Lung (tissue), 17 donors: ENCODE measurements at places on chromosomes 1 and 21. TPM values are rescaled to one million over a fixed set of nuclear protein-coding genes. Genes with fewer than 3 reads are reported as not detected.
A peak's percentile ranks its signal among the peaks of the same experiment; 100 is the strongest.

DNA sequence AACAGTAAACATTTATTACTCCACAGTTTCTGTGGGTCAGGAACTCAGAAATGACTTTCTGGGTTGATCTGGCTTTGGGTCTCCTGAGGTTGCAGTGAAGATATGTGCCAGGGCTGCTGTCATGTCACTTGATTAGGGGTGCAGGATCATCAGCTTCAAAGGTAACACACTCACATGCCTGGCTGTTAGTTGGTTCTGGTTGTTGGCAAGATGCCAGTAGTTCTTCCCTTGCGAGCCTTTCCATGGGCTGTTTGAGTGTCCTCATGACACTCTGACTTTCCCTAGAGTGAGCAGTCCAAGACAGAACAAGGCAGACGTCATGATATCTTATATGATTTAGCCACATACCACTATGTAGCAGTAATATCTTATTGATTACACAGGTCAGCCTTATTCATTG lies 1.8 kb downstream of the SWT1 start:
- H3K27ac ChIP-seq: no peak overlapping the region
- peaks cover 3% of the 10 kb centered on the region for H3K4me1 ChIP-seq
- H3K27me3 ChIP-seq: no peaks in the 10 kb centered on the region
- DNase-seq: peak; percentile 22
- H3K4me3 ChIP-seq: no peak overlapping the region

Gene GRHL3
- 0.40 TPM for total RNA-seq

DNA sequence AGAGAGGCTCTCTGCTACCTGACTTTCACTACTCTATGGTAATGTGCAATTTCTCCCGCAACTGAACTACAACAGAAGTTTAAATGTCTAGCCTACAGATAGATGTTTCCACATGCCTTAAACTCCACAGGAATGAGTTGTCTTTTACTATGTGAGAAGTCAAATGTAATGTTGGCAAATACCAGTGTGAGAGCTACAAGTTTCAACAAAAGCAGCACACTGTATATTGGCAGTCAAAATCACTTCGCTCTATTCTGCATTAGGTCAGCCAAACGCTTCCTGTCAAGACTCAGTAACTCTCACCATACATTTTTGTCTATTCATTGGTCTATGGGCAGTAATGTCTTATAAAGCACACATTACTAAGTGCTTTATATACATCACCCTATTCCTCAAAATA lies 41.9 kb downstream of the LUZP1 start:
- peak; percentile 42 for DNase-seq
- no peak overlapping the region for H3K4me3 ChIP-seq
- H3K27me3 ChIP-seq: no peaks in the 10 kb centered on the region
- H3K27ac ChIP-seq: no peak overlapping the region
- H3K36me3 ChIP-seq: no peaks in the 10 kb centered on the region

Gene EPHA8
- total RNA-seq: not detected

- H3K4me1 ChIP-seq: peaks cover 10% of the 10 kb centered on the region
- H3K27ac ChIP-seq: no peak overlapping the region
- DNase-seq: no peak
Measured at GRCh38 chr1:36139521-36139920, 9.8 kb downstream of the TRAPPC3 start.

GRCh38 chr1:51907079-51907702 lies 28.7 kb upstream of the NRDC start:
- no peaks in the 10 kb centered on the region for H3K27me3 ChIP-seq
- H3K4me3 ChIP-seq: no peak overlapping the region
- no peaks in the 10 kb centered on the region for H3K4me1 ChIP-seq
- no peak overlapping the region for H3K27ac ChIP-seq
- peak; percentile 5 for DNase-seq

DNA sequence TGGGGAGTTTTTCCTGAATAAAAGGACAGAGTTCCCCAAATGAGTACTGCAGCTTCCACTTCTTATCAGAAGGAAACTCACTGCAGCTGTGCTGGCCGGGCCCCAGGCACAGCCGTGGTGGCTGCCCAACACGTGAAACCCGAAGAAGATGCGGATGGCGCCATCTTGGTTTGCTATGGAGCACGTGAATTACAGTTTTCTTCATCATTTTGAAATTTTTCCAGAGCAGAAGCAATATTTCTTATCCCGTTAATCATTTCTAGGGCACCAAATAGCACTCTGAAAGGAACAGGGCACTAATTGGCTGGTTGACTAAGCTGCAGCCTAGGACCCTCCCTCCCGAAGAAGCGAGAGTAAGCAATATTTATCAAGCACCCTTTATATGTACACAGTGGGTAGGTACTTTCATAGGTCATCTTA lies 63.2 kb upstream of the EPS8L3 start:
- H3K4me3 ChIP-seq: no peak overlapping the region
- peaks cover 30% of the 10 kb centered on the region for H3K4me1 ChIP-seq
- H3K27me3 ChIP-seq: no peaks in the 10 kb centered on the region
- no peak for DNase-seq
- H3K36me3 ChIP-seq: no peaks in the 10 kb centered on the region
- H3K27ac ChIP-seq: no peak overlapping the region

Gene CFAP107
- 8.5 TPM for total RNA-seq

GRCh38 chr1:16393570-16394521 lies 26.8 kb downstream of the SZRD1 start:
- DNase-seq: no peak
- peaks cover 41% of the 10 kb centered on the region for H3K36me3 ChIP-seq
- H3K4me3 ChIP-seq: no peak overlapping the region
- no peak overlapping the region for H3K27ac ChIP-seq

GRCh38 chr1:4307468-4307845 lies 347.0 kb upstream of the AJAP1 start:
- no peak overlapping the region for H3K4me3 ChIP-seq
- no peaks in the 10 kb centered on the region for H3K4me1 ChIP-seq
- no peak overlapping the region for H3K27ac ChIP-seq
- no peaks in the 10 kb centered on the region for H3K36me3 ChIP-seq
- peak; percentile 1 for DNase-seq
- no peaks in the 10 kb centered on the region for H3K27me3 ChIP-seq

DNA sequence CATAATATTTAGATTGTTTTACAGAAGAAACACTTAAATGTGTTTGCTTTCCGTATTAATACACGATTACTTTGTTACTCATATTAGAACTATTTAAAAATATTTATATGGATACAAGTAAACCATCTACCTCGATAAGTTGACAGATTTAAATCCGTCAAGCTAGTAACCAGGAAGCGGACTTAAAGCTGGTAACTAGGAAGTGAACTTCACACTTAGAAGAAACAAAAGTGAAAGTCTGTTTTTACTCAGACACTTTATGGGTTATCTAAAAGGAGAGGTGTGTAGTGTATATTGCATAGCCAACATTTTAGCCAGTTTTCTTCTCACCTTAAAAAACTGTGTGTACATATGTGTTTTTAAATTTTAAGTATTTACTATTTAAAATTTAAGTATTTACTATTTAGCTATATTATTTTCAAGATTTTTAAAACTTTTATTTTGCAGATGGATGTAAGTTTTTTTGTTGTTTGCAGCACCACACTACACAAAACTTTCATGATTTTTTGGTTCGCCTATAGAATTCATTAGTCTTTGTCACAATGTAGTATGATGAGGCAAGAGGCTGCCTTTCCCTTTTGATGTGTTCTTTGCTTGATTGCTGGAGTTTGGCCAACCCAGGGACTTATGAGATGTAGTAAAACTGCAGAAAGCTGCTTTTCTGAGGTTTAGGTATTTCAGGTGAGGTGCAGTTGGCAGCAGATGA lies 2.7 kb downstream of the USP25 start:
- H3K27ac ChIP-seq: no peak overlapping the region
- no peaks in the 10 kb centered on the region for H3K36me3 ChIP-seq
- no peaks in the 10 kb centered on the region for H3K27me3 ChIP-seq
- H3K4me1 ChIP-seq: no peaks in the 10 kb centered on the region
- peak; percentile 62 for DNase-seq

- H3K27ac ChIP-seq: no peak overlapping the region
- H3K4me1 ChIP-seq: no peaks in the 10 kb centered on the region
- no peak overlapping the region for H3K4me3 ChIP-seq
- no peaks in the 10 kb centered on the region for H3K36me3 ChIP-seq
- H3K27me3 ChIP-seq: no peaks in the 10 kb centered on the region
Measured at GRCh38 chr1:186502087-186502486, 41.2 kb upstream of the PDC start.

Gene ITSN1
- total RNA-seq: 27.6 TPM

GRCh38 chr1:220076861-220077762 lies 12.5 kb downstream of the BPNT1 start:
- peaks cover 13% of the 10 kb centered on the region for H3K36me3 ChIP-seq
- H3K27ac ChIP-seq: no peak overlapping the region
- no peak overlapping the region for H3K4me3 ChIP-seq

DNA sequence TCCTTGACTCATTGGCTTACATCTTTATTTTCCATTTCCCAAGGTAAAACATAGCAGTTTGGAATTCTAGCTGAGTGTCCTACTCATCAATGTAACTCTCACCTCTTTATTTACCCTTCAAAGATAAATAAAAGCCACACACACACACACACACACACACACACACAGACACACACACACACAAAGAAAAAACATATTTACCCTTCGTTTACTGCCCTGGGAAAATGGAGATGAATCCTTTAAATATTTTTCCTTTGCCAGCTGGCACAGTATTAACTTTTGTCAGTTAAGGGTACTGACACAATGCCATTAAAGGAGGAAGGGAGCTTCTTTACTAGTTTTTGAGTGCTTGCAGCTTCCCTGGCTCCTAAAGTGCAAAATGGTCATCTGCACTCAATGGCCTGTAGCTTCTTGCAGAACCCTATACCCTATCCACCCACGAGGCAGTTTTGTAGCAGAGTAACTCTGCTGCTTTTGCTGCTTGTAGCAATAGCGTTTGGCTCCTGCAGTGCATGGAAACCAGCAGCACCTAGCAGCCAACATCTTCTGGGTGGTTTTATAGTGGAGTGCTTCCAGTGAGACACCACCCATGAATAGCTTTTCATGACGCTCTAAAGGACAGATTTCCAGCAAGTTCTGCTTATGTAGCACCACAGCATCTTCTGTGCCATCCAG lies 103.7 kb downstream of the HS2ST1 start:
- H3K27ac ChIP-seq: no peak overlapping the region
- no peaks in the 10 kb centered on the region for H3K4me1 ChIP-seq
- no peaks in the 10 kb centered on the region for H3K27me3 ChIP-seq
- no peaks in the 10 kb centered on the region for H3K36me3 ChIP-seq
- H3K4me3 ChIP-seq: no peak overlapping the region
- peak; percentile 85 for DNase-seq

- H3K4me3 ChIP-seq: no peak overlapping the region
- DNase-seq: no peak
- H3K27me3 ChIP-seq: no peaks in the 10 kb centered on the region
- no peak overlapping the region for H3K27ac ChIP-seq
- H3K36me3 ChIP-seq: no peaks in the 10 kb centered on the region
Measured at GRCh38 chr1:167695756-167696561, 25.8 kb upstream of the MPZL1 start.

GRCh38 chr1:114075546-114076242 lies 78.0 kb downstream of the SYT6 start:
- H3K36me3 ChIP-seq: no peaks in the 10 kb centered on the region
- no peak overlapping the region for H3K4me3 ChIP-seq
- H3K27me3 ChIP-seq: no peaks in the 10 kb centered on the region
- peaks cover 11% of the 10 kb centered on the region for H3K4me1 ChIP-seq
- H3K27ac ChIP-seq: no peak overlapping the region
- DNase-seq: no peak

DNA sequence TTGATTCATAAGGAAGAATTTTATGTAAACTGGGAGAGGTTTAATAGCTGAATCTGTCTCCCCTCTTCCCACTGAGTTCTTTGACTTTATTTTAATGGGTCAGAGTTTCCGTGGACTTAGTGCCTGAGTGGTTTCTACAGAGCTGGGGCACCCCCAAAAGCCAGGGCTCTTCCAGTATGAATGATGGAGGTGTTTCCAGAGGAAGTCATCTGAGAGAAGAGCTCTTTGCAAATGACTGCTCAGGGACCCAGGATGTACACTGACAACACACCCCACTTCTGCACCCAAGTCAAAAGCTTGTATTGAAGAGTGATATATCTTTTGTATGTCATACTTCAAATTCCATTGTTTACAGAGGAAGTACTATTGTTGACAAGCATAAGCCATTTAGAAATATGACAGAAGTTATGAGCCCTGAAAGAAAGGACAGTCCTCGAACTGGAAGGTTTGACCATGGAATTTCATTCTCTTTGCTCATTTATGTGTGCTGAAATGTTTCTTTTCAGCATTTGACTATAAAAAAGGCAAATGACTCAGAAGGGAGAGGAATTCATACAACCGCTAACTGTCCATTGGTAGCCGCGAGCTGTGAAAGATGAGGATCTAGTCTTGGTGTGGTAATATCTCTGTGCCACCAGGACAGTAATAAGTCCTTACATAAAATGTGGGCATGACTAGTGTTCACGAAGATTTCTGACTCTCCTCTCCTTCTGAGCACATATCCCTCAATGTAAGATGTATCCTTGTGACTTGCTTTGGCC lies 25.4 kb upstream of the LMX1A start:
- H3K4me1 ChIP-seq: no peaks in the 10 kb centered on the region
- DNase-seq: no peak
- no peak overlapping the region for H3K27ac ChIP-seq

DNA sequence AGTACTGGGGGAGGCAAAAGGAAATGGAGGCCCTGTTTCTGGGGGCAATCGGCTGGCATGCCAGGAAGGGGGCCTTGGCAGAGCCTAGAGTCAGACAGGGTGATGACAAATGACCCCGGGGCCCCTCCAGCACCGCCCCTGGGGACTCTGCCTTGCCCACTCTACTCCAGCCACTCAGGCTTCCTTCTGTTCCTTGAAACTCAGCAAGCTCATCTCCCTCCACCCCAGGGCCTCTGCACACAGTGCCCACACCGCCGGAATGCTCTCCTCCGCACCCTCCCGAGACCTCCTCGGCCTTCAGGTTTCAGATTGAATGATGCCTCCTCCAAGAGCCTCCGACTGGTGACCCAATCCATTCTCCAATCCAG lies 122.5 kb upstream of the ZBTB40 start:
- H3K4me1 ChIP-seq: peaks cover 10% of the 10 kb centered on the region
- no peak for DNase-seq
- no peak overlapping the region for H3K4me3 ChIP-seq
- H3K36me3 ChIP-seq: no peaks in the 10 kb centered on the region

Gene AVPR1B
- total RNA-seq: not detected

DNA sequence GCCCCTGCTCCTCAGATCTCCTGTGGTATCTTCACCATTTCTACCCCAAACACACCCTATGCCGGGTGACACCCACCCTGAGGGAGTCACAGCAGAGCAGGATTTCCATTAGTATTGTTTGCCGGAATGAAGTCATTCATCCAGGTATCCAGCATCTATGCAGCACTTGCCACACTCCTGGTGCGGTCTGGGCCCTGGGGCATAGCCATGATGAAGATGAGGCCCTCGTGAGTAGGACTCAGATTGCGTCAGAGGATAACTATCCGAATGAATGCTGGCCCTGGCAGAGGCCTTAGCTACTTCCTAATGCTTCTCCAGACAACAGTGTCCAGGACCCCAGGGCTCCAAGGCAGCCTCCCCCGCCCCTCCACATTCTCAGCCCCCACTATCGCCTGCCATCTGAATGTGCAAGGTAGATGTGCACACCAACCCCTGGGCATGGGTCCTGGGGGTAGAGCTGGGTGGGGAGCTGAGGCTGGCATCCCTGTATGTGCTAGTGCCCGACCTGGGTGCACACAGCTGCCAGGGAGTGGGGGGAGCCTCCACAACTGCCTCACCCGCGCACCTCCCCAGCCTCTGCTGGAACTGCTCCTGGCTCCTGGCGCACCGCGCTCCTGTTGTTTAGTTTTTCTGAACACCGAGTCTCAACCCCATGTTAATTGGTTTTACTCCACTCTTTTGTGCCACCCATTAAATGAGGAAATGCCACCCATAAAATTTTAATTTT lies 25.5 kb upstream of the ZC3H12A start:
- peaks cover 1% of the 10 kb centered on the region for H3K36me3 ChIP-seq
- no peaks in the 10 kb centered on the region for H3K27me3 ChIP-seq
- H3K4me1 ChIP-seq: peaks cover 1% of the 10 kb centered on the region
- no peak overlapping the region for H3K4me3 ChIP-seq

Gene RAD54L
- 2.2 TPM for total RNA-seq
